ENCODE measurements at places on chromosomes 12 and 14. TPM values are rescaled to one million over a fixed set of nuclear protein-coding genes. Genes with fewer than 3 reads are reported as not detected.
A peak's percentile ranks its signal among the peaks of the same experiment; 100 is the strongest.

GRCh38 chr14:88937706-88938105 lies 113.3 kb downstream of the TTC8 start:
- no peak for DNase-seq

- DNase-seq = no peak
These were observed 136.0 kb downstream of the BCL11B start for GRCh38 chr14:99136047-99136400.

- DNase-seq = no peak
These were observed 54.7 kb upstream of the CLMN start for GRCh38 chr14:95374239-95374997.

DNA sequence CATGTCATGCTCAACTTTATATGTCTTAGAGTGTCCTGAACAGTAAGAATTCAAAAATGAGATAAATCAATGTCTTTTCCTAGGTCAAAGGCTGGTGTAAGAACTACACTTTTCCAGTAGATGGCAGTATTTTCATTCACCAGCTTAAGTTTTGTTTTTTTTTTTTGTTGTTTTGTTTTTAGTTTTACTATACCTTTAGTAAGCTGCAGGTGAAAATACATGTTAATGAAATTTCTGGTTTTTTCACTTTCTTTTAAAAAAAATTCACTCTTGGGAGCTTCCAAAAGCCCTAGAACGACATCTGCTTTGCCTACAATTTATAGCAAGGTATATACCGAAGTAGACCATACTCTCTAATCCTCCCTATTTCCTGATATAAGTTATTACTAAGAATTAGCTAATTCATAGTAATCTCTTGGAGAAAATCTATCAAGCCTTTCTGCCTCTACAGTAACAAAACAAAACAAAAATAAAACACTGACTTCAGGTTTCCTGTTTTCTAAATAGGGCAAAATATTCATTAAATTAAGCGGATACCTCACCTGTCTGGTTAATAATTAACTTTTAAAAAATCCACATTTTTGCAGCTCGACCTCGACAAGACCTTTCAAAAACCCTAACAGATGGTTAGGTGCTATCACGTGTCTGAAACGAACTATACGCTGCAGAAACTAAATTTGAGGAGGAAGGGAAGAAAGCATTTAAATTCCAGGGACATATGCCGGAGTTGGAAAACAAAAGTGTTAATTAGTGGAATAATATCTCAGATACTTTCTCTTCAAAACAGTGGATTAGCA lies 2.7 kb upstream of the SAMD4A start:
- DNase-seq = no peak

GRCh38 chr14:94584591-94585280 lies 3.5 kb downstream of the SERPINA5 start:
- no peak for DNase-seq

The ANAPC5 gene
- 51.9 TPM for total RNA-seq

DNA sequence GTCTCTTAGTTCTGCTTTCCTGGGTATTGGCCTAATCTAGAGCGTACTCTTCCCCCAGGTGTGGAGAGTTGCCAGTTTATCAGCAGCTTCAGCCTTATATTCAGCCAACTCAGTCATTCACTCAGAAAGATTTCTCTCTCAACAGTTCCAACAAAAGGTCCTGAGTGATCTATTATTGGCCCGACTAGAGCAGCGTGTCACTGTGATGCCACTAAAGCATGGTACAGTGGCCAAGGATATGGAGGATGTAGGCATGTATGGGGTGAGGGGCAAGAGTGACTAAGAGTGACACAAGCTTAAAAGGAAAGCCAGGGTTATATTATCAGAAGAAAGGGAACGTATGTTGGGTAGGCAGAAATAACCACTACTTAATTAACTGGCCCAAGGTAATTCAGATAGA lies 4.8 kb downstream of the NOPCHAP1 start:
- DNase-seq = no peak

DNA sequence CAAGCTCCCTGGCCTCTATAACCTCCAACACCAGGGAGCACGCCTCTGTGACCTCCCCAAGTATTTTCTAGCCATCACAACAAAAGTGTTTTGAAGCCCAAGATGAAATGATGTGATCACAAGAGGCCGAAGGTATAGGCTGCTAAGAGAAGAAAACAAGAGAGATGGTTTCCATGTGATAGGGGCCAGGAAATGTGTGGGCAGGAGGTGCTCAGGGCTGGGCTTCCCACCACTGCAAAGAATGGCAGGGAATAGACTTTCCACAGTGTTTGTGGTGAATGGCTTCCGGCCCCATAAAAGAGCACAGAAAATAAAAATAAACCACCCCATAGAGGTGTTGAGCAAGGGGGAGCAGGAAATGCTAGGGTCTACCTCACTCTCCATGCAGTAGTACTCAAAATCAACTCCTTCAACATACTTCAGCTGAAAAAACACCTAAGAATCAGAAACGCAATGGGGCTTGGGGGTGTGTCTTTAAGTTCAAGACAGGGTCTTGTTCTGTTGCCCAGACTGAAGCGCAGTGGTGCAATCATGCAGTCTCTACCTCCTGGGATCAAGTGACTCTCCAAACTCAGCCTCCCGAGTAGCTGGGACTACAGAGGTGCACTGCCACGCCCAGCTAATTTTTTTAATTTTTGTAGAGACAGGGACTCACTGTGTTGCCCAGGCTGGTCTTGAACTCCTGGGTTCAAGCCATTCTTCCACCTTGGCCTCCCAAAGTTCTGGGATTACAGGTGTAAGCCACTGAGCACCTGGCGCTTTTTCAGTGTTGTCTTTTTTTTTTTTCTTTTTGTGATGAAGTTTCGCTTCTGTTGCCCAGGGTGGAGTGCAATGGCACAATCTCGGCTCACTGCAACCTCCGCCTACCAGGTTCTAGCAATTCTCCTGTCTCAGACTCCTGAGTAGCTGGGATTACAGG lies 27.1 kb downstream of the DAD1 start:
- no peak for DNase-seq

- DNase-seq = no peak
These were observed 33.1 kb downstream of the MAP3K9 start for GRCh38 chr14:70776197-70776596.

The MYRFL gene
- total RNA-seq = 0.65 TPM

DNA sequence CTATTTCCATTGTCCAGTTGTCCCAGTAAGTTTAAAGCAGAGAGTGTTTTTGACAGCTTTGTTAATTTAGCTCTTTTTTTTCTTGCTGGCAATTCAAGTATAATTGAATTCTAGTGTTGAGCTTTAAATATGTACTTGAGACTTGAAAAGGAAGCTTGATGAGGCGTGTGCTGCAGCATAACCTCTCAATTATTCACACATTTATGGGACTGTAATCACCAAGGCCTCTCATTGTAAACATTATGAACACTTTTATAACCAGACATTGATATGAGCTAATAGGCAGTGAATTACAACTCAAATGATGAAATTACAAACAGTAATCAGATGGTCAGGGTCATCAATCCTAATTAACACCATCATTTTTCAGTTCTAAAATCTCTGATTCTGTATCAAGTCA lies 378.0 kb upstream of the DDHD1 start:
- DNase-seq = no peak

DNA sequence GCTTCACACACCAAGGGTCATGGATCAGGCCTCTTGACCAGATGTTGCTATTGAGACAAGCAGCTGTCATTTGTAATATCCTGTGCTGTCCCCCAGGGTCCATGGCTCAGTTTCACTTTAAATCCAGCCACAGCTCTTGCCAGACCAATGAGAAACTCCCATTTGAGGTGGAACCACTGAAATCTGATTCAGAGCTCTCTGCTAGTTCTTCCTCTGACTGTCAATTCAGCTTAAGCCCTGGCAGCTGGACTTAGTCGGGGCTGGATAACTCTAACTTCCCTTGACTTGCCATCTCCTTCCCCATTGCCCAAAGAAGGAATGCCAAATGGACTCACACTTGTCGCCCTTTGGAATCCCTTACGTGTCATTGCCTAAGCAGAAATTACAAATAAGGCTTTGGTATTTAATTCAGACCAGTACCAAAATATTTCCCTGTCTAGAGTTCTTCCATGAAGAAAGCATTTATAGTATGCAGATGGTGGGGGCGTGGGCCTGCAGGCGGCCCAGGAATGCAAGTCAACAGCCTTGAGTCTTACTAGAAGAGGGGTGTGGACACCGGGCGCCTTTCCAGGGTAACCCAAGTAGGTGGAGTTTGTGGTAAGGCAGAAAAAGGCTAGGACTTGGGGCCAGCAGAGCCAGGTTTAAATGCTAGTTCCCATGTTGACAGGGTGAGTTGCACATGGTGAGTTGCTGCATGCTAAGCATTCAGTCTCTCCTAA lies 96.9 kb upstream of the TMPO start:
- peak; percentile 88 for DNase-seq

GRCh38 chr12:6404390-6404789 lies 20.4 kb downstream of the LTBR start:
- no peak for DNase-seq
